Central memory CD8-positive, alpha-beta T cell (primary cell): ENCODE measurements at places on chromosomes 2 and 18.

DNA sequence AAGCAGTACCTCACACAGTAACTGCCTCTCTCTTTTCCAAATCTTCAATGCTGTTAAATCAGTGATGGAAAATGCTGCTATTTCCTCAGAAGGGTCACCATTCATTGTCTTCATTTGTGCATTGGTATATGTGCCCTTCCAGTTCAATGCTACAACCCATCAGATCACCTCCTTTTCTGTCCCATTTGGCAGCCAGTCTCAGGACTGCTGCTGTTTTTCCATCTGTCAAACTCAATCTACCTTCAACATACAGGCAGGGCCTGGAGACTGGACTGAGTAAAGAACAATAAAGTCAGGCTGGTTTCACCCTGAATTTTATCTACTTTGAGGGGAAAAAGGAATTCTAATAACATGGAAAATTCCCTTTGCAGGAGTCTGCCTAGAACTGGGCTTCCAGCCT is 17.9 kb downstream of the ZNF385B start:
- DNase-seq, result no peak

- DNase-seq, result no peak
Measured at GRCh38 chr2:9565436-9566153, 10.0 kb upstream of the ADAM17 start.

- DNase-seq, result no peak
Measured at GRCh38 chr2:63658176-63658968, 69.6 kb downstream of the MDH1 start.

- DNase-seq, result no peak
Measured at GRCh38 chr18:48954886-48955819, 4.4 kb upstream of the SMAD7 start.

DNA sequence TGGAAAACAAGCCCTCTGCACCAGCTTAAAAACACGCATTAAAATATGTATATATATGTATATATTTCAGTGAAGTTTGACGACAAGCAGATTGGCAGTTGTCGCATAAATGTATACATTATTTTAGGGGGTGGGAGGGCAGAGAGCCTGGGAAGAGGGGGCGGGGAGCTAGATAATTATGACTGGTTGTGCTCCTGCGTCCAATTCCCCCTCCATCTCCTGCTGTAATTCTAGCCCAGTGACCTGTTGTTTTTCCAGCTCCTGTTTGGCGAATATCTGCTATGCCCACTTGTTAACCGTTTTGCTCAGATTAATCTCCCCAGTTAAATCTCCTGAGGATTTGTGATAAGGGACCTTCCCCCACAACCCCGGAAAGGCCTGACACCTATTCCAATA is 656 bp downstream of the UNC80 start:
- DNase-seq, result no peak

- no peak for DNase-seq
Measured at GRCh38 chr2:192124571-192124970, 70.2 kb downstream of the TMEFF2 start.
